Nucleus accumbens (tissue), 56 donors: ENCODE measurements at places on chromosomes 7 and 10.

- DNase-seq: no peak
These were observed 13.1 kb downstream of the WNT16 start for GRCh38 chr7:121341933-121342332.

GRCh38 chr10:82922755-82923154 lies 1047.8 kb downstream of the NRG3 start:
- no peak for DNase-seq

DNA sequence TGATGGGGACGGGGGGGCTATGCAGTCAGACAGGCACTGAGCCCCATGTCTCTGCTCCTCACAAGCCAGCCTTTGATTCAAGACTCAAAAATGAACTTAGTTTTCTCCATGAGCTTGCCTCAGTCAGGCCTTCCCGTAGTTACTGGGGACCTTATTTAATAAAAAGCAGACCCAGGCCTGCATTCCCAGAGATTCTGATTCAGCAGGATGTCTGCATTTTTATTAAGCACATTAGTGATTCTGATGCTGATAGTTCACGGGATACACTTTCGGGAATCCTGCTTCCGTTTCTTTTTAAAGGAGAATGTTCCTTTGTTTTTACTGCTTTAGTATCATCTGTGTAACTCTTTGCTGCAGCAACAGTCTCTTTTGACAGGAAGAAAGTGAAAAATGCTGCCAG lies 28.3 kb upstream of the PLPP4 start:
- no peak for DNase-seq

- DNase-seq: no peak
These were observed 342.1 kb downstream of the GRID1 start for GRCh38 chr10:86024281-86025041.

DNA sequence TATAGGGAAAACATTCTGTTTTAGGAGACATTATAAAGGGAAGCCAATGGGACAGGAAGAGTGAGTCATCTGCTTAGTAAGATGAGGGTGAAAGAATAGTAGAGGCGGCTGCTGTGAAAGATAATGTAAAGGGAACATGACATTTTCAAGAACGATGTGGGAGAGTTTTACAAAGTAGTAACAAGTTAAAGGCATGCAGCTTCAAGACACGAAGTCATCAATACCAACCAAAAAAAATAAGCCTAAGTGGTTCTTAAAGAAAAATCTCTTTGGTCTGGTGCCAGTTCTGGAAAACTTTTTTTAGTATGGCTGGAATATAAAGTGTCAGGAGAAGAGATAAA lies 6.1 kb downstream of the GSTO1 start:
- no peak for DNase-seq
